HFF-Myc (cell line): ENCODE measurements at places on chromosomes 7 and 10.
A peak's percentile ranks its signal among the peaks of the same experiment; 100 is the strongest.

- DNase-seq, result no peak
Observed at GRCh38 chr7:141027043-141027442, 12.3 kb upstream of the MRPS33 start.

- DNase-seq, result no peak
Observed at GRCh38 chr7:104252409-104253134, 44.8 kb upstream of the ORC5 start.

DNA sequence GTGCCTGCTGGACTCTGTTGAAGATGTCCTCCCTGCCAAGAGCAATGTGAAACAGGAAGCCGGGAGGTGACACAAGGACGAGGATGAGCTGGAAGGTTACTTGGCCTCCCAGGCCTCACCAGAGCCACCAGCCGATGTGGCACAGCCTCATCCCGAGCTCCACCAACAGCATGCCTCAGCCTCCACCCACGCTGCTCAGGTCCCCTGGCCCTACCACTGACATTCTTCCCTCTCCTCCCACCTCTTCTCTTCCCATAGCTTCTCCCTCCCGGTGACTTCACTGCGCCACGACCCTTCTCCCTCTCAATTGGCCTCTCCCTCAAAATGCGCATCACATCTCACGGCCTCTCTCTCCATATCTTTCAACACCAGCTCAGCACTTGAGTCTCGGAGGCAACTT lies 249.9 kb downstream of the SKAP2 start:
- DNase-seq, result no peak

DNA sequence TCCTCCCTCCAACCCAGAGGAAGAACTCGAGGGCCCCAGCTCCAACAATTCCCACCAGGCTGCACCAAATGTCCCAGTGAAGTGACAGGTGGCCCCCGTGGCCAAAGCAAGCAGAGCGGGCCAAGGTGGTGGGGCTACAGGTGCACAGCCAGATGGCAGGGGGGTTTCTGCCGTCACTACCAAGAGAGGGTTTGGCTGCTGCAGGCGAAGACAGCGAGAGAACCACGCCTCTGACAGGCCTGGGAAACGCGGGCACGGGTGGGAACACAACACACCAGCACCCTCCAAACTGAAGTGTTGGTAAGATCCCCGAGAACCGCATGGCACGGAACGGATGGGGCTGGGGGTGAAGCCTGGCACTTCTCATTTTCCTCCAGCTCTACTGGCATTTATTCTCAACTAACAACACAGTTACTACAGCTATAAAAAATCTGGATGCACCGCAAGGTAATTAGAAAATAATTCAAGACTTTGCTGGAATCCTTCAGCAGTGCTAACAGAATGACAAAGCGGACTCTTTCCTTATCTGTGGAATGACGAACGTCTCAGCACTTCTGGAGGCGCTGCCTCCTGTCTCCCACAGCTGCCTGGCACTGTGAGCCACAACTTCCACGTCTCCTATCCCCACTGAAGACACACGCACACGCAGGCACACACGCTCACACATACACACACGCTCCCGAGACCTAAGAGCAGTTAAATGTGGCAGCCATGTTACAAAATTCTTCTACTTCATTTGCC lies 167.9 kb downstream of the TCERG1L start:
- no peak for DNase-seq

DNA sequence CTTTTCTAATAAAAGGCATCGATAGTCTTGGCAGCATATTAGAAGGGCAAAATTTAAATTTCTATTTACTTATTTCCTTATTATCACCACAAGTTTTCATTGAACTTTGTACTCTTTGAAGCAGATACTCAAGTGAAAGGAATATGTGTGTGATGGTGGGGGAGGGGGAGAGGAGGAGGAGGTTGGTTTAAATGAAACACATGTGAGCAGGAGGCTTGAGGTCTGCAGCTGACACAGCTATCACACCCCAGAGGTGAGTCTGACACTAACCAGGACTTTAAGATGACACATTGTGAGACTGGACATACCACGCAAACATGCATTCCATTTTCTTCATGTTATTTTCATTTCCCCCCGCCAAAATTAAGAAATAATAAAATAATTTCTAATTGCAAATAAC lies 63.3 kb downstream of the CTTNBP2 start:
- no peak for DNase-seq

- no peak for DNase-seq
Observed at GRCh38 chr7:39195967-39196366, 218.3 kb downstream of the POU6F2 start.

- no peak for DNase-seq
Observed at GRCh38 chr7:84640637-84641036, 446.0 kb upstream of the SEMA3A start.

- no peak for DNase-seq
Observed at GRCh38 chr10:131452926-131453720, 141.6 kb upstream of the TCERG1L start.

GRCh38 chr7:7569081-7569527 lies 2.4 kb downstream of the MIOS start:
- DNase-seq, result no peak

GRCh38 chr7:140501966-140502365 lies 22.7 kb upstream of the MKRN1 start:
- DNase-seq, result no peak

DNA sequence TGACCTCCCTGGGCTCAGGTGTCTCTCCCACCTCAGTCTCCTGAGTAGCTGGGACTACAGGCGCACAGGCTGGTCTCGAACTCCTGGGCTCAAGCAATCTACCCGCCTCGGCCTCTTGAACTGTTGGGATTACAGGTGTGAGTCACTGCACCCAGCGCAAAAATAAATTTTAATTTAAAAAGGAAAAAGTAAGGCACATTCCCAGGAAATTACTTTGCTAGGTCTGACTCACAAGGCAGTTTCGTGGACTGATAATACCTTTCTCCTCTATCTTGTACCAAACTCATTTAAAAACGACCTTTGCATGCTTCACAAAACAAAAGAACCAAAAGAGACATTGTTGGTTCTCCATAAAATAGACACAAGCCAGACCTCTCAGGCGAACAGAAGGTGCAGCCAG lies 29.7 kb downstream of the PARP12 start:
- no peak for DNase-seq

- no peak for DNase-seq
Observed at GRCh38 chr10:72110673-72111401, 22.5 kb upstream of the SPOCK2 start.

- no peak for DNase-seq
Observed at GRCh38 chr7:37476881-37477450, 28.3 kb upstream of the ELMO1 start.

- no peak for DNase-seq
Observed at GRCh38 chr10:11386044-11386443, 225.4 kb downstream of the USP6NL start.

DNA sequence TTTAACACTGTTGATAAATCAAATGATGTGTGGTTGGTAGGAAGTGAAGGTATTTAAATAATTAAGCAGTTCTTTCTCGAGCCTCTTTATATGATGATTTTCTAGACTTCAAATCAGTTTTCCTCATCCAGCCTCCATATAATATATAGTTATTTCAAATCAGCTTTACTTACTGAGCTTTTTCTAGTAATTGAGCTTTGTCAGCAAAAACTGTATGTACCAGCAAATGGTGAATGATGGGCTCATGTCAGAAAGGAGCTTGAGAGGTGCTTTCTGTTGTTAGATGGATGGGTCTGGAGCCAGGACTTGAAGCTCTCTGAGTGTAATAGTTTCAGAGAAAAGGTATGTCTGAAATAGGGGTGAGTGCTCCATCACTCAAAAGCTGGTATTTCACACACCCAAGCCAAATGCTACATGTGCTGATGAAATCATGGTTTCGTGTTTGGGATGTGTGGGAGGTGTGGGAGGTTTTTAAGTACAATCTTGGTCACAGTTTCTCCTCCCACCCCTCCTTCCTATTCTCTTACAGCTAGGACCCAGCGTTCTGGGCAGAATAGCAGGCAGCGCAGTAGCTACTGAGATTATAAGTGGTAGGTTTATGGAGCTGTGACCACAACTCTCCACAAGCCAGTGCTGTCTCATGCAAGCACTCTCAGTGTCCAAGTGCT lies 55.8 kb downstream of the LRMDA start:
- DNase-seq, result no peak

GRCh38 chr7:109844362-109844761 lies 1246.6 kb upstream of the LRRN3 start:
- DNase-seq, result no peak

- no peak for DNase-seq
Observed at GRCh38 chr10:116151076-116151475, 121.9 kb downstream of the GFRA1 start.

DNA sequence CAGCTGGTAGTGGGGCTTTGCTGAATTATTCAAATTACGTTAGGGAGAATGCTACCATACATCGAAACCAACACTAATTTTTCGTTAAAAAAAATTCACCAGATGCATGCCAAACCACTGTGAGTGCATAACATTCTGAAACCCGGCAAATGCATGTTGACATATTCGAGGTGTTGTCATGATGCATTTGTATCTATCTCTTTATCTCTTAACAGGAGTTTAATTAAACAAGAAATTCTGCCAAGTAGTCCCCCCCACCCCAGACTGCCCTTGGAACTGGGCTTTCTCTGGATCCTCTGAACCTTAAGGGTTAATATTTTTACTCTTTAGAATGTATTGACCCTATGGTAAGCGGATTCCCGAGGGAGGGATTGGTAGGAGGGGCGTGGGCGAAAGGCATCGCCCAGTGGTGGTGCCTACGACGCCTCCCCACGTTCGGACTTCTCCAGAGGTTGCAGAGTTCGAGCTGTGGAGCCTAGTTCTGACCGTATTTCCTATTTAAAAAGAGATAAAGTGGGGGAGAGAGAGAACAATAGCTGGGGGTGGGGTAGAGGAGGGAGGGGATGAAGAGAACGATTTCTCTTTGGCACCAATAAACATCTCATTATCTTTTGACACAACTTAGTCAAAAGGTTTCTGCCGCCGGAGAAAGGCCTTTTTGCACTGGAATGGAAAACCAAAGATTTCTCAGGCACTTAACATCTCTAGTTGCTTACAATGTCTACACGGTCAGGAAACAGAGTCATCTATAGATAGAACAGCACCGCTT lies 7.2 kb downstream of the DLX6 start:
- no peak for DNase-seq

DNA sequence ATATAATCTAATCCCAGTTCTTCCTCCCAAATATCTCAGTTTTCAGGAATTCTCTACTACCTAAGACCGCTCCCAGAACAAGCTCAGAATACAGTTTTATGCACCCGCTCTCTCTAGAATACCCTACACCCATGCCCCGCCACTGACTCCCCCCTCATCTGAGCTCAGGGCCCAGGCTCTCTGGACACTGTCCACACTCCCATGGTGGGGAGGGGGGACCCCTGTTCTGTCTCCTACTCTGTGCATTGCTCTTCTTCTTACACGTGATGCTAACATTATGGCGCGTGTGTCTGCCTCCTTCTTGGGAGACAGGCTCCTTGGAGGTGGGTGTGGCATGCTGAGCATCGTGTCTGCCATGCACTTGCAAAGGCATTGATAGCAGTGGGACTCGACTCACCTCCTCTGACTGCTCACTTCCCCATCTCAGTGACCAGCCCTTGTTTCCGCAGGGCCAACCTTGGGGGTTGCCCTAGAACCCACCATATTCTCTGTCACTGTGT lies 127.9 kb downstream of the TCERG1L start:
- DNase-seq, result no peak

- peak; percentile 77 for DNase-seq
Observed at GRCh38 chr7:142557971-142558582, 191.2 kb upstream of the PRSS1 start.

DNA sequence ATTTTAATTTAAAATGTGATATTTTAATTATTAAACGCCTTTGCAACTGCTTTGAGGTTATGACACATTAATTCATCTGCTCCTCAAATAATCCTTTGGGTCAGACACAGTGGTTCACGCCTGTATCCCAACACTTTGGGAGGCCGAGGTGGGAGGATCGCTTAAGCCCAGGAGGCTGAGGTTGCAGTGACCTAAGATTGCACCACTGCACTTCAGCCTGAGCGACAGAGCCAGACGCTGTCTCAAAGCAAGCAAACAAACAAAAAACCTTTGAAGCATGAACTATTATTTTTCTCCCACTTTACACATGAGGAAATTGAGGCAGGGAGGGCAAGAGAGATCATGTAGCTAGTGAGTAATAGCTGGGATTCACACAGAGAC lies 1.5 kb upstream of the POLD2 start:
- no peak for DNase-seq

GRCh38 chr10:95430231-95430951 lies 130.8 kb downstream of the SORBS1 start:
- no peak for DNase-seq

DNA sequence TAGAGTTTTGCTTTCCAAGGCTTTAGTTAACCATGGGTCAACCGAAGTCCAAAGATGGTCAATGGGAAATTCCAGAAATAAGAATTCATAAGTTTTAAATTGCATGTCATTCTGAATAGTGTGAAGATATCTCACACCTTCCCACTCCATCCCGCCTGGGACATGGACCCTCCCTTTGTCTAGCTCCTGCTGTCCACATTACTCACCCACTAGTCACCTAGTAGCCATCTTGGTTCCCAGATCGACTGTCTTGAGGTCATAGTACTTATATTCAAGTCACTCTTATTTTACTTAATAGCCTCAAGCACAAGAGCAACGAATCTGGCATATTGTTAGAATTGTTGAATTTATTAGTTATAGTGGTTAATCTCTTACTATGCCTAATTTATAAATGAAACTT lies 366.6 kb downstream of the PRPF18 start:
- DNase-seq, result no peak

DNA sequence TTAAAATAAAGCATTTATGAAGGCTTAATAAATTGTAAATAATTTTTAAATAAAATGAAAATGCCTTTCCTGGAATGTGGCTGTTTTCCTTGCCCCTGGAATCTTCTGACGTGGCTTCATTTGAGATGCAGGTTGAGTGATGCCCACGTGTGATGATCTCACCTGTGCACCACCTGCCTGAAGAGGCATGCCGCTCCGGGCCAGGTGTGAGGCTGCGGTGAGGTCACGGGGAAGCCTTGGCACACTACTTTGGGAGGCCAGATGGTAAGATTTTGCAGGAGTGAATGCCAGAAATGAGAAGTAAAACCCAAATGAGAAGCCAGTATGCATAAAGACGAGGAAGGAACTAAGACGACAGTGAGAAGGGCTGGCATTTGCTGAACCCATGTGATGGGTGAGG lies 36.2 kb downstream of the GOT1 start:
- no peak for DNase-seq

DNA sequence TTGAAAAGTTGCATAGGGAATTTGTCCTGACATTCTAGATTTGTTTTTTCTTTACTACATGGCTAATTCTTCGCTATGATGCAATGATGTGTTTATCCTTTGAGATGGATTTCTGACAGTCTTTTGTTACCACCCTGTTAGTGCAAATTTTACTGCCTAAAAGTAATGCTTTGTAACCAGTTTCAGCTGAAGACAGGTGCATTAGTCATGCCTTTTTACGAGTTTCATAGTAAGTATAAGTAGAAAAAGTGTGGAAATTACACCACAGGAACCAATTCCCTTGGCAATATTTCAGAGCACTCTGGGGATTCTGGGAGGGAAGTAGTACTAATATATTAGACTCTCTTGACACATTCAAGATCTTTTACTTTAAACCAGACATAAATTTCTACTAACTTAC lies 257.8 kb upstream of the DKK1 start:
- no peak for DNase-seq

- no peak for DNase-seq
Observed at GRCh38 chr10:82394122-82394521, 519.1 kb downstream of the NRG3 start.
